ENCODE measurements at places on chromosomes 2 and 18.

GRCh38 chr2:219282375-219282774, 3.2 kb downstream of the DNAJB2 start:
- DNase-seq = no peak

- DNase-seq = no peak
Measured at GRCh38 chr2:160075171-160075570, 12.8 kb upstream of the PLA2R1 start.

- DNase-seq = no peak
Measured at GRCh38 chr2:128696421-128696820, 377.8 kb upstream of the HS6ST1 start.

- DNase-seq = no peak
Measured at GRCh38 chr2:43675646-43676321, 445 bp downstream of the C1GALT1C1L start.

GRCh38 chr2:213609570-213610170, 325.4 kb downstream of the SPAG16 start:
- DNase-seq = no peak

DNA sequence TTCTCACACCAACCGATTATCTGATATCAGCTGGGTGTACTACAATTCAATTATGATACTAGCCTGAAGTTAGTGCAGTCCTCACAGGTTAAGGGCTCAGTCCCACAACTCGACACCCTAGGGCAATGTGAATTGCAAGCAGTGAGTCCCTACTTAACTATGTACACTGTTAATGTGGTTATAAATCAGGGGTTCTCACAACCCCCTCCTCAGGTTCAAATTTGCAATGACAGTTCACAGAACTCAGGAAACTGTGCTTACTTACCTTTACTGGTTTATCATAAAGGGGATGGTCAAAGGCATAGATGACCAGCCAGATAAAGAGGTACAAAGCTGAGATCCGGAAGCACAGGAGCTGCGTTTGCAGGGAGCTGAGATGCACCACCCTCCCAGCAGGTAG, 1379.1 kb upstream of the CDH2 start:
- DNase-seq = no peak

- DNase-seq = no peak
Measured at GRCh38 chr18:70058916-70059315, 111.2 kb upstream of the CD226 start.

DNA sequence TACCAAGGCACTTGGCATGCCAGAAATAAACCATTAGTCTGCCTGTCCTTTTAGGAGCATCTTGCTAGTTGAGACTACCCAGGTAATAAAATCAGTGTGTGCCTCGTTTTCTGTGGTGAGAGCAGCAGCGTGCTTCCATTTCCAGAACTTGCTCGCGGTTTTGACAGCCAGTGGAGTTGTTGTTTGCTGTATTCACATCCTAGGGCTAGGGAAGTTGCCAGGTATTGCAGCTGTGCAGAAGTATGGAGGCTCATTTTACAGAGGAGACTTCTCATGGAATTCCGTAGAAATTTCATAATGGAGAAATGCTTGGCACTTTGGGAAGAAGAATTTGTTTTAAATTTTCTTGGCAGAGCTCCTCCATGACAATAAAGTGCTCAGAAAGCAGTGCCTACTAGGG, 1355.1 kb upstream of the ZEB2 start:
- DNase-seq = no peak

- DNase-seq = peak; percentile 8
Measured at GRCh38 chr2:105929516-105929915, 184.8 kb downstream of the NCK2 start.

- DNase-seq = no peak
Measured at GRCh38 chr2:134490559-134490958, 228.2 kb downstream of the TMEM163 start.

DNA sequence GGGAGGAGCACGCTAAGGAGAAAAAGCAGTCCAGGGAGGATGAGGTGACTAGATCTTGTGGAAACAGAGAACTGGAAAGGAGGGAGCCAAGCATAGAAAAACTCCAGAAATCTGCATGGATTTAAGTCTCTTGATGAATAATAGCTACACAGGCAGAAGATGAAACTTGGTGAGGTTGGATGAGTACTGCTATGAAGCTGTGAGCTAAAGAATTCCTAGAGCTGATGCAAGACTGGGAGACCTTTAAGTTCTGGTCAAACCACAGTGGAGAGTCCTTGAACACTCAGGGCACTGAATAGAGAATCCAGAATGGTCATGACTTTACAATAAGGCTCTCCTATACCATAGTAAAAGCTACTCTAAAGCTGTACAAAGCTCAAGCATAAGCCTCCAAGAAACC, 18.4 kb upstream of the PIEZO2 start:
- DNase-seq = no peak

GRCh38 chr18:36772241-36772723, 56.5 kb downstream of the TPGS2 start:
- DNase-seq = no peak

GRCh38 chr2:221334481-221335218, 237.5 kb downstream of the EPHA4 start:
- no peak for DNase-seq

- DNase-seq = peak; percentile 14
Measured at GRCh38 chr2:231489990-231490389, 25.7 kb upstream of the NCL start.

DNA sequence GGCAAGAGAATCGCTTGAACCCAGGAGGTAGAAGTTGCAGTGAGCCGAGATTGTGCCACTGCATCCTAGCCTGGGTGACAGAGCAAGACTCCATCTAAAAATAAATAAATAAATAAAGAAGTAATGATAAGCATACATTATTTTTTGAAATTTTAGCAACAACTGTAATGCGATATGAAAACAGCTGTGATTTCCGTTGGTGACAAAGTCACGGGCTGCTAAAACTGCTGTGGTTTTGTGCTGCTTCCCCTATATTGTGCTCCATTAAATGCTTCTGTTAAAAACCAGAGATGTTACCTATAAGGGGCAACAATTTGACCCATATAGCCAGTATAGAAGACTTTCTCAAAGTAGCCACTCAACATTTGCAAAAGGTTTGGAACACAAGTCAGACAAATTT, 8.3 kb downstream of the TRIM54 start:
- no peak for DNase-seq

DNA sequence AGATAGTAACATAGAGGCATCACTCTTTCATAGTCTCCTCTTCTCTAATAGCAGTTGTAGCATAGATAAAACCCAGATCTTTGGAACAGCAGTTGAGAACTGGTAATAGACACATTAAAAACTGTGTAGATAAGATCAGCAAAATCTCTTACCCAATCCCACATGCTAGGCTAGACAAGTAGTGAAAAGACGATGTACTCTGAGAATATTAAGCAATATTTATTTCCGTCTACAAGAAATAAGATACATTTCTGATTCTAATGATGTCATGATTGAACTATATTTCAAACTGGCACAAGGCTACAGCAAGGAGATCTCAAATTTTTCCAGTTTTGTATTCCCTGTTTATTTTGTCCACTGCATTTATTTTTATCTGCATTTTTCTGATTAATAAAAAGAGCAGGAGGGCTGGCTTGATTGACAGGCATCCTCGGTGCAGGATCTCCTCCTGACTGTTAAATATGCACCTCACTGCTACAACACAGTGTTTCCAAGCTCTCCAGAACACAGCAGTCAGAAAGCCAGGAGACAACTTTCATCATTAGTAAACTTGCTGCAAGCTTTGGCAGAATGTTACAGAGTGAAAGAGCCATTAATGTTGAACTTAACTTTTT, 73.3 kb upstream of the ATIC start:
- DNase-seq = no peak

GRCh38 chr2:150060341-150060740, 427.1 kb downstream of the RND3 start:
- DNase-seq = no peak

GRCh38 chr2:1728821-1729220, 15.5 kb downstream of the PXDN start:
- DNase-seq = no peak

GRCh38 chr18:60329131-60329530, 43.4 kb downstream of the MC4R start:
- no peak for DNase-seq

GRCh38 chr18:7479756-7480155, 87.4 kb upstream of the PTPRM start:
- no peak for DNase-seq

GRCh38 chr2:45404807-45405297, 206.2 kb downstream of the SRBD1 start:
- DNase-seq = no peak

DNA sequence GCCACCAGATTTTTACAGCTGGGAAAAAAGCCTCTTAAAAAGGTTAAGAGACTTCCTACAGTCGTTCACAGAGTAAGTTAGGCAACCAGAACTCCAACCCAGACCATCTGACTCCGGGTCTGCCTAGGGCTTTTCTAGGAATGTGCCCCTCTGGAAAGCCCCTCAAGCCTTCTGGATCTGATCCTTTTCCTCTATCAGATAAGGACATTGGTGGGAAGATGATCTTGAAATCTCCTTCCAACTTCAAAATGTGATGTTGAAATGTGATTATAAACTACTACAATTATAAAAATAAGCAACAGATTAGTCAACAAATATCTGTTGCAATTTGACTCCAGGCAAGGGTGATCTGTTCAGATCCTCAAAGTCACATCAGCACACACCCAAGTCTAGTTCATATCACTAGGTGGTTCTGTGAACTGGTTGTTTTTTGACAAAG, 270.4 kb downstream of the ARHGAP15 start:
- no peak for DNase-seq
